ENCODE measurements at places on chromosomes 2 and 18.
A peak's percentile ranks its signal among the peaks of the same experiment; 100 is the strongest.

DNA sequence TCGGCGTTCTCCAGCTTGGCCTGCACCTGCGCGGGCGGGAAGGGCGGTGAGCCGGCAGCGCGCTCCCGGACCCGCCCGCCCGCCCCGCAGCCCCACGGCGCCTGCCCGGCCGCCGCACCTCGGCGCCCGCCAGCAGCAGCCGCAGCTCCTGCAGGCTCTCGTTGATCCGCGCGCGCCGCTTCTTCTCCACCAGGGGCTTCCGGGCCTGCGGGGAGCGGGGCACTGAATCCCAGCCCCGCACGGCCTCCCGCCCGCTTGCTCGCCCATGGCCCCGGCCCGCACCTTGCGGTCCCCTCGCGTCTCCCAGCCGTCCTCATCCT, 335 bp downstream of the HES6 start:
- DNase-seq, result no peak

- no peak for DNase-seq
Measured at GRCh38 chr18:78085241-78086185, 835.9 kb downstream of the GALR1 start.

- DNase-seq, result peak; percentile 50
Measured at GRCh38 chr18:35458271-35458670, 39.5 kb downstream of the INO80C start.

DNA sequence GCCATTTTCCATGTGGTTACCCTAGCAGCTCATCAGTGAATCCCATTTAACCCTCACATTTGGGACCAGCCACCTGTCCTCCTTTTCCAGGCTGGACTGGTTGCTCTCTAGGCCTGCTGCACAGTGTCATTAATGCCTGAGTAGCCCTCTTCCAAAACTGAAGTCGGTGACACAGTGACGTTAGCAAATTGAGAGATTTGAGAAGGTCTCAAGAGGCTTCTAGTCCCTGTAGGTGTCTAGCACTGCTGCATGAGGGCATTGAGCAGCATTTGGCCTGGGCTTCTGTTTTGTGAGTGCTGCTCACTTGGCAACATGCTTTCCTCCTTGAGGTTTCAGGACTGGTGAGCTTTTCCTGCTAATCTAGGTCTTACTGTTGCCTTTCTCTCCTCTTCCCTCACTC, 36.7 kb downstream of the PKP4 start:
- DNase-seq, result no peak

- no peak for DNase-seq
Measured at GRCh38 chr2:110716959-110717645, 15.3 kb upstream of the ACOXL start.

DNA sequence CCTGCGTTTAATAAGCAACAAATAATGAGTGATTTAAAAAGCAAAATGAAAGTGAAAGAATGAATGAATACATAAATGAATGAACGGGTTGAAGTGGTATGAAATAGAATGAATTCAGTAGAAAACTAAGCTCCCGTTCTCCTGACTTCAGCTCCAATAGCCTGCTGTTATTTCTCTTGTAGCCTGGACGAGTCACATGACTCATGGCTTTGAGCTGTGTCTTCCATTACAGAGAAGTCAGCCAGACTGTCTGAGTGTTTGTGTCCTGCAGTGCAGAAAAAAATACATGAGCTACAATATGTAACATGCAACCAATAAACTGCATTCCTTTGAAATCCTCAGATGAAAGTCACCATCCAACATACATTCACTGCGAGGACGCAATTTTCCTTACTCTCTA, 21.2 kb downstream of the SCG2 start:
- no peak for DNase-seq

DNA sequence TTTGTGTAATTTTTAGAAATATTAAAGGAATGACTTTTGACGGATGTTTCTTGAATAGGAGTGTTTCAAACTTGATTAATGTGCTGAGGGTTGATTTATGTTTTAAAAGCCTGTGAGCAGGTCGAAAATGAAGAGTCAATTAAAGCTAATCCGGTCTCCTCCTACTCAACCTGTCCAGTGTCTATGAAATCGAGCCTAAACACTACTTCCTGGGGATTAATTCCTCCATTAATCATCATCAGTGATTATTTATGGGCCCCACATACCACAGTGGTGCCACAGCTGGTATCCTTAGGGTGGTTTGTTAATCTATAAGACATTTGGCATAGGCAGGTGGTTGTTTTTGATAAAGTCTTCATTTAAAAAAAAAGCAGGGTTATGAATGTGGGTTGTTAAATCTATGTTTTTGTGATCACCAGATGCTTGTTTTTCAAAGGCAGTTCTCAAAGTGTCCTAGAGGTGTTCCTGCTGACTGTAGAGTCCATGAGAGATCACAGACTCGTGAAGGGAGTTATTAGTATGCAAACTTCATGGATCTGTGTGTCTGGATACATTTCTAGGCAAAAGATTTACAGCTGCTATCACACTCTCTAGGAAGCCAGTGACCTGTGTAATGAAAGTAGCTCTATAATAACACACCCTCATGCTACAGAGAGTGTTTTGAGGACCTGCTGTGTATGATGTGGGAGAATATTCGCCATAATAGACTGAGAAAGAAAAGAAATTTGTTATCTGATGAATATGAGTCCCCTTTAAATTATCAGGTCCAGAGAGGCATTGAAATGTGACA, 308.6 kb downstream of the AKAIN1 start:
- no peak for DNase-seq

DNA sequence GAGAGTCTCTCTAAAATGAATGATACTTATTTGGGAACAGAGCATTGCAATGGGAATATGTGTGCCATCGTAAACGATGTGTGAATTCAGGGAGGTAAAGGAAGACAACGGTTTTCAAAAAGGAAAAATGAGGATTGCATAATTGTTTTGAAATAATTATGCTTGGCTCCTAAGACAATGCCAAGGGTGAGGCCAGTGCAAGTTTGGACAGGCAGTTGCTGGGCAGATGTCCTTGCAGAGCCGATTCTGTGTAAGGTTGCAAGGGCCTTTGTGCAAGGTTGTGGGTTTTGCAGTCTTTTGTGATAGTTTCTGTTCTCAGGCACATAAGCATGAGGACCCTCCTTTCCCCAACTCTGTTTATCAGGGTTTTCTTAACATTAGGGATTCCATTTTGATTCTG, 70.0 kb upstream of the ZNF236 start:
- DNase-seq, result no peak

DNA sequence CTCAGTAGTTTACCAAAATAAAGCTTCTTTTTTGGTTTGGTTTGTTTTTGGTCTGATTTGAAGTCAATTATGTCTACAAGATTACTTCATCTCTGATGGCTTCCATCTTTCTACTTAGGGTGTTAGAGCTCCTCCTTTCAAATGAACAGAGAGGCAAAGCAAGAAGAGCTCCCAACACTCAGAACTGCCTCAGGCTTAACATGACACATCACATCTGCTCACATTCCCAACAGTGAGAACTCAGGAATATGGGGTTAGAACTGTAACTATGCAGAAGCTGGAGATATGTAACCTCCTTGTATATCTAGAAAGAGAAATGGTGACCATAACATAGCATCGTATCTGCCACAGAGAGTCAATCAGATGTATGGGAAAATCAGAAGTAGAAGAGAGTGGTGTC, 11.4 kb upstream of the LRATD1 start:
- DNase-seq, result no peak

DNA sequence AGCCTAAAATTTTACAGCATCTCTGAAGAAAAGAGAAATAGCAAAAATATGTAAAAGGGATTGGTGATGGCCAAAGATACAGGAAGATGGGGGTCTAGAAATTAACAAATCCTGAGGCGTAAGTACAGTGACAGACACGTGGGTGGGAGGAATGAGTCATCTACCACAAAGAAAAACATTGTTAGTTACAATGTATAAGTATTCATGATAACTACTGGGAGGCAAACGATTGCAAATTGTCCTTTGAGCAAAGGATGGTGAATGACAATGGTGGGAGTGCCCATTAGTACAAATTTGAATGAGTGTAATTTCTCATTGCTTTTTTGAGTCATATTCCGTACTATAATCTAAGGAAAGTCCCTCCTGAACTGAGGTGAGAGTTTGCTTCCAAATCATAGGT, 809.0 kb upstream of the FAM98A start:
- no peak for DNase-seq

DNA sequence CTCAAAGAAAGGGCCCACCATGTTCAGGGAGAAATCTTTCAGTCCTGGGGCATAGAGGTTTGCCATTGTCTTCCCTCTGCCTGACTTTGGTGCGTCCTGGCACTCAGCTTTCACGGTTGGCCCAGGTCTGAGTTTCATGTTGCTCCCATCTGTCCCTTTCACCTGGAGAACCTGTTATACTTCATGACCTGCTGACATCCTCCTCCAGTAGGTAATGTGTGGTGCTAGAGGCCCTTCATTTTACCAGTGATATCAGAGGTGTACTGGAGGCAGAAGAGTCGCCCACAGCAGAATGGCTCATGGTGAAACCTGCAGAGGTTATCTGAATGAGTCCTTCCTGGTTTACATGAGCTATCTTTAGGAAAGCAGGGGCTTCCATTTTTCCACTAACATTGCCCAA, 128.8 kb upstream of the DLX2 start:
- DNase-seq, result no peak

DNA sequence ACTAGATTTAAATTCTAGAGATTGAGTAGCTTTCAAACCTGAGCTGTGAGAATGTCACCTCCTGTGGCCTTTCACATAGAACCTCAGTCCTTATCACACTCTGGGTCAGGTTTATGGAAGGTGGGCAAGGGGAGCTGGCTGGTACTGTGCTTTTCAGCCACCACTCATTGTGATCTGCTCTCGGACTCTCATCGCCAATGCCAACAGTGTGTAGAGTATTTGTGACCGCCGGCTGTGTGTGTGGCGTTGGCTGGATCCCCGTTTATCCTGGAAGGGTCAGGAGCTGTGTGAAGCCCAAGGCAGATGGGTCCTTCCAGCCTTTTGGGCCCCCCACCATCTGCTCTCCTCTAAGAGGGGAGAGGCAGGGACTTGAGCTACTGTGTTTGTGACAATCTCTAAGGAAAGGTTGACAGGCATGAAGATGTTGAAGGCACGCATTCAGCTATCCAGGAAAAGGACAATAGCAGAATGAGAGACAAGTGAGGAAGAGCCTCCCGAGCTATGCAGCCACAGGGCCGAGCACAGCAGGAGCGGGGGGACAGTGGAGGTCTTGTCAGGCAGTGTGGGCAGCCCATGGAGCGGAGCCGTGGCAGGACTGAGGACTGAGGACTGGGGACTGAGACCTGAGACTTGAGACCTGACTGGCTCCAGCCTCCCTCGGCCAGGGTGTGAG, 107.1 kb upstream of the TPO start:
- DNase-seq, result no peak

DNA sequence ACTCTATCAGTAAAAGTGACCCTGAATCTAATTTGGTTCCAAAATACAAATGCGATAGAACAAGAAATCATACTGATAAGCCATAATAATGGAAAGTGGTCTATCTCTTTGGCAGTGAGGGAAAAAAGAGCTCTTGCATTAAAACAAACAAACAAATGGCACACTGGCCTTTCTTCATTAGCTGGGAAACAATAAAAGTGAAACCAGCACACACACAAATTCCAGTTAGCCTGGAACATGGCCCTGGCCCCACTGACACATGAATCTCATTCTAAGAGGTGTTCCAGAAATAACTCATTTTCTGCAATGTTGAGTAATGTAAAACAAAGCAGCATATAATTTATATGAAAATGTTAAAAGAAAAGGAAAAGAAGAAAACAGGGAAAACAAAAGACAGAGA, 79.3 kb upstream of the TGFA start:
- no peak for DNase-seq

DNA sequence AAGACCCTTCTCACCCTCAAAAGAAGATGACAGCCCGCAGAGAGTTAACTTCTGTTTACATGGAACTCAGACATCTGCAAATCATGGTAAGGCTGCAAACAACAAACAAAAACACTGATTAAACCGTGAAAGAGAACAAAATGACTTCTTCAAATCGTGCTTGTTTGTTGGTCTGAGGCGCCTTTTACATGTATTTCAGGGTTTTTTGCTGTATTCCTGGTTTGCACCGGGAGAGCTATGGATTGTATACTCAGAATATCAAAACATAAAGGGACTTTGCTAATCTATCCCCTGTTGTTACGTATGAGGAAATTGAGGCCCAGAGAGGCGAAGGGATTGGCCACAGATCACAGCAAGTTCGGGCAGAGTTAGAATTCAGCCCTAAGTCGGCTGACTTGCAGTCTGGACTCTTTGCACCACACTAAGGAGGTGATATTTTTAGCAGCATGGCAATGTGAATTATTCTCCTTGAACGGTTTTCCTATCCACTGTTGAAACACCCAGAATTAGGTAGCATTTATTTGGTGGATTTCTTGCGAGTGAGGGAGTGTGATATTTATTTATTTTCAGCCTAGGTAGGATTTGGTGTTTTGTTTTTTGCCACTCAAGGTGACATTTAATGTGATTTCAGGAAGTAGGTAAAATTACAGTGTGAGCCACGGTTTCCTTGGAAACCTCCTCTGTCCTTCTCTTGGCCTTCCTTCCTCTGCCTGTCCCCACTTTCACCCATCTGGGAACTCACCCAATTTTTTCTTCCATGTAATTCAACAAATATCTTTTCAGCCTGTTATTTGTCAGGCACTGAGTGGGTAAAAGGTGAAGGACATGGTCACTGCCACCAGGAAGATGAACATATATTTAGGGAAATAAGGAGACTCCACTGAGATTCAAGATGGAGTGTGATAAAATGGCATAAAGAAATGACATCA, 980 bp upstream of the PDE6D start:
- no peak for DNase-seq

GRCh38 chr2:88161446-88162244, 8.5 kb upstream of the THNSL2 start:
- DNase-seq, result no peak

DNA sequence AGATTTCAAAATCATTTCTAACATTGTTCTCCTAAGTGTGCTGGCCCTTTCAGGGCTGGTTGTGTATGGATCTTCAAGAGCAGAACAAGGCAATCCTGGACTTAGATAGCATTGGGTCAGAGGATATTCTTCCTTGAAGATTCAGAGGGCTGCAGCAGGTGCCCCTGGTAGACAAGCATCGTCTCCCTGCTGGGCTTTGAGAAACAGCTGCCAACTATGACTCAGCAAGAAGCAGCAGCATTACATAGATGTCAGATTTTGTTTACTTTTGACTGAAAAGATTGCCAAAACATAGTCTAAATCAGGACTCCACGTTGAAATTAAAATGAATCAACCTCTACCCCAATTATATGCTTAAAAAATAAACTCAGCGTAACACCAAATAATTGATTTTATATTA, 618.8 kb downstream of the SOCS6 start:
- DNase-seq, result no peak

DNA sequence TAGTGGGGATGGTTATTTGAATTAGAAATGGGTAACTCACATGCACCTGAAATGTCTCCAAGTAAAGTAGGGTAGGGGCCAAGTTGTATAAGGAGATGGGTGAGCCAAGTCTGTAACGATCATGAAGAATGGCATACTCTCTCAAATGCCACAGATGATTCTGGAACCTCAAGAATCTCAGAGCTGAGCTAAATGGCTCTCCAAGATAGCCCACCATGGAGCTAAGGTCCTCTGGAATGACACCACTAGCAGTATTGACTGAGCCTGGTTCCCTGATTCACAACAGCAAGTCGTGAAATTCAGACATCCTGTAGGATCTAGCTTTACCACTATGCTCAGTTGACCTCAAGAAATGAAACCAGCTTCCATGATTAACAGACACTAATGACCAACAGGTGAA, 115.9 kb upstream of the EPAS1 start:
- no peak for DNase-seq
